Mesothelial cell of epicardium (in vitro differentiated cells): ENCODE measurements at places on chromosomes 3 and 15.

DNA sequence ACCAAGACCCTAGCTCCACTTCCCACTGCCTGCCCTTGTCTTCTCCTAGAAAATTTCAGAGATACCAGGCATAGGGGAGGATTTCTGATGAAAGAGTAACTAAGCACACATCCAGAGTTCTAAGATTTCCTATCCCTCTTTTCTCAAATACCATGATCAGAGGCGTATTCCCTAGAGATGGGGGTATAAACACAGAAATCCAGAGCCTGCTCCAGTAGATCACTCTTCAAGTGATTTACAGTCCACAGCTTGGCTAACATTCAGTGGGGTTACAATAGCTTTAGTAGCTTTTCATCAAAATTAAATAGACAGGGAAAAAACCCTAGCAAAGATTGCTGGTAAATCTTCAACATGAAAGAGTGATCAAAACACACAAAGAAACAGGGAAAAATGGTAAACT is 800.7 kb upstream of the GRM7 start:
- H3K27ac ChIP-seq = no peak overlapping the region
- no peaks in the 10 kb centered on the region for H3K27me3 ChIP-seq
- no peak for DNase-seq
- H3K4me3 ChIP-seq = no peak overlapping the region

- no peaks in the 10 kb centered on the region for H3K4me1 ChIP-seq
- H3K4me3 ChIP-seq = no peak overlapping the region
- peaks cover 18% of the 10 kb centered on the region for H3K36me3 ChIP-seq
- no peak overlapping the region for H3K27ac ChIP-seq
Observed at GRCh38 chr3:129286081-129286480, 7.4 kb downstream of the HMCES start.

GRCh38 chr15:88874275-88874674 is 21.1 kb downstream of the HAPLN3 start:
- H3K36me3 ChIP-seq = no peaks in the 10 kb centered on the region
- no peak overlapping the region for H3K4me3 ChIP-seq
- H3K27me3 ChIP-seq = peaks cover 13% of the 10 kb centered on the region
- H3K27ac ChIP-seq = no peak overlapping the region
- peaks cover 14% of the 10 kb centered on the region for H3K4me1 ChIP-seq
- no peak for DNase-seq

GRCh38 chr3:132180337-132180791 is 136.8 kb upstream of the ACP3 start:
- H3K4me3 ChIP-seq = no peak overlapping the region
- peaks cover 26% of the 10 kb centered on the region for H3K27me3 ChIP-seq
- peaks cover 1% of the 10 kb centered on the region for H3K4me1 ChIP-seq
- DNase-seq = no peak
- no peak overlapping the region for H3K27ac ChIP-seq

DNA sequence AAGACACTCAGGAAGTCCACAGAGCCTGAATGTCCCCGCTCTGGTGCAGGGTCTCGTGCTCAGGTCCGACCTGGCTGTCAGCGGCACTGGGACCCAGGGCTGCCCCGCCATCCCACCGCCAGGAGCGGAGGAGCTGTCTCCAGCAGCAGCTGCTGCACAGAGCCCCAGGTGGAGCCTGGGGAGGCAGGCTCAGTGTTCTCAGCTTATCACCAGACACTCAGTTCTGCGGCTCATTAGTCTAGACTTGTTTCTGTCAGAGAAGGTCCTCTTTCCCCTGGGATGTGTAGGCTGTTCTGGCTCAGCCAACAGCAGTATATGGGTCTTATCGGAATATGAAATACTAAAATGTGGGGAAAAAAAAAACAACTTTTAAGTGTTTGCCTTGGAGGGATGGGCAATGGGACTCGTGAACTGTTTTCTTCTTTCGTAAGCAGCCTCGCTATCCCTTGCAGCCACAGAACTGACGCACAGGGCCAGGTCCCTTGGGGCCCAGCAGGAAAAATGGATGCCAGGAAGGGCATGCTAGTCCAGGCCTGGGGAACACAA is 75.9 kb downstream of the KLF13 start:
- no peak for DNase-seq
- H3K4me1 ChIP-seq = peaks cover 12% of the 10 kb centered on the region
- H3K27ac ChIP-seq = no peak overlapping the region
- H3K27me3 ChIP-seq = no peaks in the 10 kb centered on the region

- H3K4me3 ChIP-seq = no peak overlapping the region
- H3K27ac ChIP-seq = peak overlapping the region; percentile 74
- H3K36me3 ChIP-seq = no peaks in the 10 kb centered on the region
- no peaks in the 10 kb centered on the region for H3K27me3 ChIP-seq
Observed at GRCh38 chr15:99408236-99409096, 157.2 kb downstream of the LRRC28 start.

DNA sequence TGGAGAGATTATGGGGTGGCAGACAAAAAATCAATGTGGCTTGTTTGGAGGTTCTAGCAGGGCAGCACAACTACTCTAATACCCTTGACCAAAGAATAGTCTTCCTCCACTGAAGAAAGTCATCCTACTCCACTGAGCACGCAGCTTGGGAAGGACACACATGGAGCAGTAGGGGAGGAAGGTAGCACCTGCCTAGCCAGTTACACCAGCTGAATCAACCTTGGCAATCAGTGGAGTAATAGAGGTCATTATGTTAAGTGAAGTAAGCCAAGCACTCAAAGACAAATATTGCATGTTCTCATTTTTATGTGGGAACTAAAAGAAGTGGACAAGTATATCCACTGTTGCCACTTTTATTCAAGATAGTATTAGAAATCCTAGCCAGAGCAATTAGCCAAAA is 555.8 kb upstream of the ALCAM start:
- no peak for DNase-seq
- no peak overlapping the region for H3K27ac ChIP-seq
- H3K36me3 ChIP-seq = no peaks in the 10 kb centered on the region

GRCh38 chr3:174253196-174253823 is 605.8 kb upstream of the NAALADL2 start:
- H3K4me1 ChIP-seq = peaks cover 20% of the 10 kb centered on the region
- H3K27me3 ChIP-seq = no peaks in the 10 kb centered on the region
- no peak overlapping the region for H3K4me3 ChIP-seq
- H3K27ac ChIP-seq = no peak overlapping the region

- no peak overlapping the region for H3K27ac ChIP-seq
- no peak overlapping the region for H3K4me3 ChIP-seq
- H3K27me3 ChIP-seq = no peaks in the 10 kb centered on the region
- no peak for DNase-seq
Observed at GRCh38 chr3:55191911-55192775, 264.3 kb upstream of the LRTM1 start.

GRCh38 chr3:124553178-124553577 is 177.1 kb upstream of the UMPS start:
- no peak overlapping the region for H3K27ac ChIP-seq
- H3K27me3 ChIP-seq = no peaks in the 10 kb centered on the region
- peaks cover 19% of the 10 kb centered on the region for H3K4me1 ChIP-seq
- no peaks in the 10 kb centered on the region for H3K36me3 ChIP-seq
- DNase-seq = no peak

GRCh38 chr15:46644501-46645481 is 1010.0 kb downstream of the SQOR start:
- H3K4me3 ChIP-seq = no peak overlapping the region
- no peaks in the 10 kb centered on the region for H3K27me3 ChIP-seq
- no peak for DNase-seq
- H3K27ac ChIP-seq = no peak overlapping the region

DNA sequence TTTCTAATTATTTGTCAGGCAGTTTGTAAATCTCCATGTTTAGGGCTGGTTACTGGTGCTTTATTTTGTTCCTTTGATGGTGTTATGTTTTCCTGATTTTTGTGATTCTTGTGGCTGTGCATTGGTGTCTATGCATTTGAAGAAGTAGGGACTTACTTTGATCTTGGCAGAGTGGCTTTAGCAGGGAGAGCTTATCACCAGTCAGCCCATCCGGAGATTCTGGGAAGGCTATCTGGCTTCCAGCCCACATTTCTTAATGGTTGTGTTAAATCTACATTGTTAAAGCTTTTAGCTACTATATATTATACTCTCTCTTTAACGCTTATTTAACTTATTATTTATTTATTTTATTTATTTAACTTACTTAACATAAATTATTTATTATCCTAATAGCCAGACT is 35.1 kb downstream of the FBXL2 start:
- no peak overlapping the region for H3K27ac ChIP-seq
- H3K4me1 ChIP-seq = no peaks in the 10 kb centered on the region
- no peak for DNase-seq

GRCh38 chr3:63048367-63049326 is 173.4 kb upstream of the CADPS start:
- no peak overlapping the region for H3K4me3 ChIP-seq
- H3K27me3 ChIP-seq = peaks cover 5% of the 10 kb centered on the region
- DNase-seq = no peak
- H3K27ac ChIP-seq = no peak overlapping the region
- peaks cover 3% of the 10 kb centered on the region for H3K4me1 ChIP-seq

DNA sequence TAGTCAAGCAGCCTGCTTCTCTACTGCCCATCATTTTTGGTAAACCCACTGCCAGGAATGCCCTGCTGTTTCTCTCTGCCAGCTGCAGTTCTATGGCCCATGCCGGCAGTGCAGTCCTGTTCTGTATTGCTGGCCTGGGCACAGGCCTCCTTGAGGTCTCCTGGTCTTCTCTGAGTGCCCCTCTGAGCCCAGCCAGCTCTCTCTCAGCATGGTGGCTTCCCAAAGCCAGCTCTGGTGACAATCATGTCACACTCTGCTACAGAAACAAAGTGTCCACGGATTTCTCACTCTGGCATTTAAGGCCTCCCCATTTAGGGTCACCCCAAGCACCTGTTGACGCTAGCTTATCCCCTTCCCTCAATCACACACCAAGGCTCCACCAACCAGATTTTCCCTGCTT is 24.5 kb downstream of the SRPRB start:
- no peak overlapping the region for H3K27ac ChIP-seq
- no peak overlapping the region for H3K4me3 ChIP-seq
- H3K36me3 ChIP-seq = peaks cover 8% of the 10 kb centered on the region
- H3K27me3 ChIP-seq = no peaks in the 10 kb centered on the region
- no peaks in the 10 kb centered on the region for H3K4me1 ChIP-seq

GRCh38 chr15:55402707-55403106 is 5.5 kb downstream of the CCPG1 start:
- DNase-seq = no peak
- H3K27ac ChIP-seq = no peak overlapping the region
- peaks cover 10% of the 10 kb centered on the region for H3K36me3 ChIP-seq

GRCh38 chr15:81384891-81385720 is 11.1 kb upstream of the TMC3 start:
- peaks cover 12% of the 10 kb centered on the region for H3K36me3 ChIP-seq
- no peaks in the 10 kb centered on the region for H3K4me1 ChIP-seq
- no peak for DNase-seq
- no peak overlapping the region for H3K4me3 ChIP-seq

- peak overlapping the region; percentile 72 for H3K27ac ChIP-seq
- H3K4me1 ChIP-seq = peaks cover 34% of the 10 kb centered on the region
- H3K36me3 ChIP-seq = peaks cover 7% of the 10 kb centered on the region
- DNase-seq = no peak
- H3K27me3 ChIP-seq = no peaks in the 10 kb centered on the region
- no peak overlapping the region for H3K4me3 ChIP-seq
Observed at GRCh38 chr3:185330644-185331043, 32.3 kb upstream of the MAP3K13 start.

GRCh38 chr3:126969586-126969985 is 13.3 kb upstream of the PLXNA1 start:
- H3K4me3 ChIP-seq = no peak overlapping the region
- H3K27ac ChIP-seq = no peak overlapping the region
- DNase-seq = no peak
- H3K27me3 ChIP-seq = peaks cover 37% of the 10 kb centered on the region
- no peaks in the 10 kb centered on the region for H3K4me1 ChIP-seq

DNA sequence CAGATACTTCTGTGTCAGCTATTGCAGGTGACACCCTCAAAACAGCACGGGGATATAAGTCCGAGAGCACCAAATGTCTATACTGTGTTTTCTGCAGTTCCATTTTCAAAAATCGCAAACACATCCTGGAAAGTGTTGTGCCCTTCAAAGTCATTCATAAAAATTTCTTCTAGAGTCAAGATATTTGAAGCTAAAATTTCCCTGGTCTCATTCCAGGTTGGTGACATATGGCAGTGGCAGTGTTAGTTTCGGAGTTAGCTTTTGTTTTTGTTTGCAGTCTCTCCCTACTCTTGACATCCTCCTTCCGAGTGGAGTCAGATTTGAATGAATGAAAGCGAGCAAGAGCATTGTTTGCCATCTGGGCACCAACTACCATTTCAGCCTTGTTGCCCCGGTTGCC is 3.2 kb upstream of the FSIP1 start:
- no peaks in the 10 kb centered on the region for H3K27me3 ChIP-seq
- peaks cover 38% of the 10 kb centered on the region for H3K4me1 ChIP-seq
- no peak for DNase-seq
- H3K4me3 ChIP-seq = no peak overlapping the region

GRCh38 chr15:79007066-79007465 is 62.2 kb upstream of the CTSH start:
- no peak for DNase-seq
- no peak overlapping the region for H3K4me3 ChIP-seq
- peaks cover 4% of the 10 kb centered on the region for H3K4me1 ChIP-seq

DNA sequence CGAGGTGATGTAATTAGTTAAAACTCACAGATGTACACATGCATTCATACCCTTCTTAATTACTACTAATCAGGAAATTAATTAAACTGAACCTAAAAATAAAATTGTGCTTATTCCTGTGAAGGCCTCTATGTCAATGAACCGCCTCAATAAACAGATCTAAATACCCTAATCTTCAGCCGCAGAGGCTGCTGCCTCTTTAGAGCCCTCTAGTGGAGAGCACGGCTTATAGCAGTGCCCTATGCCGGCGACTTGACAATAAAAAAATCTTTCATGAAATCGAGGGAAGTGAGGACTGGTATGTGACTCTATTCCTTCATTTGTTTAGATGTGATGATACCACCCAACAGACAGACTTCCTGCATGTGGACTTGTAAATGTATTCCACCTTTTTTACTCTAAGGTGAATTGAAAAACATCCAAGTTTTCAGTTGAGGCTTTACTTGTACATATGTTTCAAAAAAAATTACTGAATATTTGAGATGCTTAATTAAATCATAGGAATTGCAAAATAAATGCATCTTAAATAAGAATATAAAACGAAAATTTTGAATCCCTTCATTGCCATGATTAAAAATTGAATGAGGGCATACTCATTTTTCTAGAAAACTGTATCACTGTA is 8.3 kb upstream of the EPHA3 start:
- no peak overlapping the region for H3K27ac ChIP-seq
- no peak overlapping the region for H3K4me3 ChIP-seq
- no peaks in the 10 kb centered on the region for H3K36me3 ChIP-seq

- peaks cover 20% of the 10 kb centered on the region for H3K4me1 ChIP-seq
- DNase-seq = no peak
- H3K27ac ChIP-seq = no peak overlapping the region
Observed at GRCh38 chr3:125048282-125048681, 7.5 kb downstream of the HEG1 start.

GRCh38 chr3:145531548-145531947 is 629.4 kb downstream of the PLOD2 start:
- DNase-seq = no peak
- peaks cover 11% of the 10 kb centered on the region for H3K4me1 ChIP-seq
- H3K27me3 ChIP-seq = no peaks in the 10 kb centered on the region
- no peak overlapping the region for H3K27ac ChIP-seq
- no peak overlapping the region for H3K4me3 ChIP-seq

- peaks cover 32% of the 10 kb centered on the region for H3K27me3 ChIP-seq
- no peaks in the 10 kb centered on the region for H3K36me3 ChIP-seq
- no peak for DNase-seq
- no peak overlapping the region for H3K4me3 ChIP-seq
Observed at GRCh38 chr3:14889943-14890342, 57.4 kb upstream of the NR2C2 start.
